ENCODE measurements at places on chromosomes 7 and 10. TPM values are rescaled to one million over a fixed set of nuclear protein-coding genes. Genes with fewer than 3 reads are reported as not detected.

GRCh38 chr10:124296121-124296812, 122.5 kb downstream of the OAT start:
- H3K27ac ChIP-seq = no peak overlapping the region
- DNase-seq = no peak
- no peaks in the 10 kb centered on the region for H3K36me3 ChIP-seq
- H3K4me3 ChIP-seq = no peak overlapping the region
- no peaks in the 10 kb centered on the region for H3K27me3 ChIP-seq

DNA sequence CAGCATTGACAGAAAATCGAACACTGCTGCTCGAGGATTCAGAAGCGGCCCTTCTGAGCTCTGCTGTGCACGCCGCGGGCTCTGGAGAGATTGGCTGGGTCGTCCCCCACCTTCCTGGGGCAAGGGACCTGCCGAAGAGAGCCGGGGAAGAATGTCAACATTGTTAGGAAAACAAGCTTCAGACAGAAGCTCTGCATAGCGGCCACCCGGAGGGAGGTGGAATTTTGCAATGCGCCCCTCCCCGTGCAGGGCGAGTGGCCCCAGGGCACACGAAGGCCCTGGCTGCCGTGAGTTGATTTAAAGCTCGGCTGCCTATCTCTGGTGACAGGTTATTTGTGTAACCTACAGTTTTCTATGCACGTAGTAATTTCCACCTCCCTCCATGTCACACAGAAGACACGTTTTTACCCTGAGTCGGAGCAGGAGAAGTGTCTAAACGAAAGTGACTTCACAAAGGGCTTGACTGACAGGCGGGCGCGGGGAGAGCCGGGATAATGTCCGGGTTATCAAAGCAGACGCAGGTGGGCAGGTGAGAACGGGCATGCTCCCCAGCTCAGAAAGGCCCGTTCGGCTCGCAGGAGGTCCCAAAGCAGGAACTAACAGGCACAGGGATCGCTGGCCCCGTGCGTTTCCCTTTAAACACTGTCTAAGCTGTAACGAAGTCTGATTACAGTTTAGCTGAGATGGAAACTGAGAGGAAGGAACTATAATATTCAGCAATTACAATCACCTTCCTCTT, 84.6 kb downstream of the PDGFA start:
- DNase-seq = no peak
- no peaks in the 10 kb centered on the region for H3K4me1 ChIP-seq
- H3K27me3 ChIP-seq = no peaks in the 10 kb centered on the region

GRCh38 chr10:33882996-33883395, 548.5 kb upstream of the NRP1 start:
- H3K27ac ChIP-seq = no peak overlapping the region
- H3K4me1 ChIP-seq = no peaks in the 10 kb centered on the region
- no peak overlapping the region for H3K4me3 ChIP-seq
- no peak for DNase-seq
- no peaks in the 10 kb centered on the region for H3K27me3 ChIP-seq

Gene ECHDC3
- total RNA-seq = 5.8 TPM

DNA sequence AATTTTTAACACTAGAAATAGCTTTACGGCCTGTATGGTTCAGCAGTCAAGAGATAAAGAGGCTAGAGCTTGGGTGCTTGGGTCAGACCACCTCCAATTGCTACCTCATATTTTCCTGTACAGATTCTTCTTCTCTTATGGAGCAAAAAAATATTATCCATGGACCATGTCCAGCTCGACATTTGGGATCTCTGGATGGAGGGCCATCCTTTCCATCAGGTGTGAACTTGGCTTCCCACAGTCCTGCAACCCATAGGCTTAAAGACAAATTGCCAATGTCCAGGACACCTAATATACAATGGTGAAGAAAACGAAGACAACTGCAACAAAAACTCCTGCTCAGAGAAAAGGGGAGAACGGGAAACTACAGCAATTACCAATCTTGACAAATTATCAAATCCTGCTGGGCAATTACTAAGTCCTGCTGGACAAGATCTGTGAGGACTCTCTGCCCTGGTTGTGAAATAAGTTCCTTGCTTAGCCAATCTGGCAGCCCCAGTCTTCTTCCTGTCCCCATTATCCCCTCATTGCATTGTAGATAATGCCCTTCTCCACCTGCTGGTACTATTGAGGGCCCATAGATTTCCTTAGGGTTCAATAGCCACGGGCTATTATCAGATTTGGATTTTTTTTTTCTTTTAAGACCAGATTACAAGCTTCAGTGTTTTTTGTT, 42.0 kb upstream of the BRAF start:
- no peaks in the 10 kb centered on the region for H3K4me1 ChIP-seq
- no peaks in the 10 kb centered on the region for H3K36me3 ChIP-seq
- no peak for DNase-seq
- H3K27ac ChIP-seq = no peak overlapping the region
- no peak overlapping the region for H3K4me3 ChIP-seq
- no peaks in the 10 kb centered on the region for H3K27me3 ChIP-seq

Gene ASIC3
- 1.3 TPM for total RNA-seq

All from Panc1 (cell line).